ENCODE measurements at places on chromosomes 16 and 17. TPM values are rescaled to one million over a fixed set of nuclear protein-coding genes. Genes with fewer than 3 reads are reported as not detected.

Gene HSDL1
- 16.7 TPM for total RNA-seq

Gene CACNG4
- total RNA-seq, result not detected

Gene GCGR
- not detected for total RNA-seq

Gene DUS1L
- 179 TPM for total RNA-seq

Gene SCNN1B
- not detected for total RNA-seq

Gene CDT1
- 90.9 TPM for total RNA-seq

Gene MGAT5B
- total RNA-seq, result 0.55 TPM

Gene SLC16A6
- 3.1 TPM for total RNA-seq

Gene ATP2A3
- total RNA-seq, result 147 TPM

Gene TP53TG3C
- not detected for total RNA-seq

Gene RGS11
- 0.46 TPM for total RNA-seq

All from activated T-helper 2 cell treated with anti-CD3 and anti-CD28 coated beads, Interferon-gamma antibody, Interleukin-2, Interleukin-4, amounts not matched to agents 10 μg/mL and 5 μg/mL and 100 μg/mL, durations not matched to agents 14 hours and 24 hours and 36 hours (primary cell).